ENCODE measurements at places on chromosomes 12 and 14.

- no peak for DNase-seq
Observed at GRCh38 chr14:43898687-43899086, 608.4 kb downstream of the FSCB start.

- peak; percentile 51 for DNase-seq
Observed at GRCh38 chr12:55720071-55720564, at the start of gene RDH5. TSS of gene RDH5 (plus strand) at chr12:55720393. CDS start at chr12:55721185, 792 bp downstream.

DNA sequence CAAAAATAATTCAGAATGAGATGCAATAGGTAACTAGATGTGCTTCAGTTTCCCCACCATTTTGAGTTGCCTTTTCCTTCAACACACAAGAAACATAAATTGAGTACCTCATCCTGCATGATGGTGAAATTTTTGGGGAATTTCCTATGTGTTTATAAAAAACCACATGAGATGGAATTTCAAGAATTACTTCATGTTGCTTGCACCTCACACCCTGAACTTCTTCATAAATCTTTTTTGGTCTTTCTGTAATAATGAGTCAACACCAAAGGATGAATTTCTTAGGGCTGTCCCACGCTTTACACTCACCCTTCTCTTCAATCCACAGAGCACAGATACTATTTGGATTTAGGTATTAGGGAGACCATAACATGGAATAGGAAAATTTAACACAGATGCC lies 22.6 kb upstream of the LUM start:
- DNase-seq, result no peak

DNA sequence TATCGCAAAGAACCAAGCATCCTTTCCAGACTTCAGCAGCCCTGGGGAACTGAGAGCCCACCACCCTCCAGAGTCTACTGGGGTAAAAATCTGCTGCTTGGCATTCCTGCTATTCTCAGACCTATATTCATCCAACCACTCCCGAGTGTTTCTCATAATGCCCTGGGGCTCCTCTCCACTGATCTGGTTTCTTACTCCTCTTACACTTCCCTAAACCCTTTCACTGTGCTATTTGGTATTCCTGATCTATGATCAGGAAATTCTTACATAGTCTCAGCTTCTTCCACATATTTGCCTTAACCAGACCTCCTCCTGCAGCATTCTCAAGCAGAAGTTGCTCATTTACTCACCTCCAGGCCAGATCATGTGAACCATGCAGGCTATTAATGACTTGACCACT lies 82.4 kb downstream of the SYT10 start:
- no peak for DNase-seq

- no peak for DNase-seq
Observed at GRCh38 chr14:70641548-70642302, at the start of gene TTC9. TSS of gene TTC9 (plus strand) at chr14:70641916. CDS start at chr14:70642130, 214 bp downstream.

DNA sequence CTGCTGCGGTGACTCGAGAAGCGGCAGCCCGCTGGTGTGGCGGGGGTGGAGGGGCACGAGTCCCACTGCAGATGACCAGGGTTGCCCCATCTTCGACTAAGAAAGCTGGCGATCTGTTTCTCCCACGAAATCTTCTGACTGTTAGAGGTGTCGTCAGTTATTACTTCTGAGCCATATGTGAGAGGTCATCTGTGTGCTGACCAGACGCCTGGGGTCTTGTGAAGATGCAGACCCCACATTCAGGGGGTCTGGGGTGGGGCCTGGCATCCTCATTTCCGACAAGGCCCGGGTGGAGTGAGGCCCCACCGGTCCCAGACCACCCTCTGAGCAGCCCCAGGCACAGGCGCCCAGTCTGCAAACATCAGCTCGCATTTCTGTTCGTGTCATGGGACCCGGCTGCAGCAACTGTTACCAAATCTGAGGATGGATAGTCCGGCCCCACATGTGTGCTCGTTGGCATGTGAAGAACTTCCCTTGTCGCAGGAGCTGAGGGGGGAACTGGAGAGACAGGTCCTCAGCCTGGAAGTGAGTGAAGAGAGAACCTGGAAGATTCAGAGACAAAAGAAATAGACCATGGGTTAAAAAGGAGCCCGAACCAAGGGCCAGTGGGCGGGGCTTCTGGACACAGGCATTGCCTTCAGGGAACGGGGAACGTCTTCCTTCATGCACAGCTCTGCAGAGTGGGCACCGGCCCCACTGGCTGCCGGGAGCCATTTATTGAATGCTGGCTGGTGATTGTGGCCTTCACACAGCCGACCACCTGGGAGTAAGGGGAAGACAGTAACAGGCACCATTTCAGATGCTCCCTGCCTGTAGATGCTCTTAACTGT lies 135.2 kb downstream of the ADGRD1 start:
- no peak for DNase-seq

DNA sequence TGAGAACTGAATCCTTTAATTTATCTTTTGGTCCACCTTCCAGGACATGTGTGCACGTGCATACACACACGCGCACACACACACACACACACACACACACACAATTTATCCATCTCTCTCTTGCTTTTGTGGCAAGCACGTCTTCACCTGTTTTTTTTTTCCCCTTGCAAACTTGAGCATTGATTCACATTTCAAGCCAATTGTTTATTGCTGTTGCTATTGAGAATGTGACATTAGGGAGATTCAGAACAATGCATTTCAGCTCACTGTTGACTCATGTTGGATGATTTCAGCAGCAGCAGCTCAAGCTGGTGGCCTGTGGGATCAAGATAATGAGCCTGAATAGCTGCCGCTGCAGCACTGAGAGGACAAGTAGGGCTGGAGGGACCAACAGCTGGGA lies 128.9 kb downstream of the SNAPC1 start:
- DNase-seq, result no peak

DNA sequence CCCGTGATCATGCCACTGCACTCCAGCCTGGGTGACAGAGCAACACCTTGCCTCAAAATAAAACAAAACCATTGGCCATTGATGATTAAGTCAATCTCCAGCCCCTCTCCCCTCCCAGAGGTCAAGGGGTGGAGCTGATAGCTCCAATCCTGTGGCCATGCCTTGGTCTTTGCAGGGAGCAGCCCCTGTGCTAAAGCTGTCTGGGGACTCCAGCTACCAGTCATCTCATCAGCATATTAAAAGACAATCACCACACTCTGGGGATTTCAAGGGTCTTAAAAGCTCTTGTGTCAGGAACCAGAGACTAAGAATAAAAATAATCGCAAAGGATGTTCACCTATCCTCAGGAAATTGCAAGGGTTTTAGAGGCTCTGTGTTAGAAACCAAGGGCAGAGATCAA lies 30.6 kb downstream of the HCAR2 start:
- no peak for DNase-seq

DNA sequence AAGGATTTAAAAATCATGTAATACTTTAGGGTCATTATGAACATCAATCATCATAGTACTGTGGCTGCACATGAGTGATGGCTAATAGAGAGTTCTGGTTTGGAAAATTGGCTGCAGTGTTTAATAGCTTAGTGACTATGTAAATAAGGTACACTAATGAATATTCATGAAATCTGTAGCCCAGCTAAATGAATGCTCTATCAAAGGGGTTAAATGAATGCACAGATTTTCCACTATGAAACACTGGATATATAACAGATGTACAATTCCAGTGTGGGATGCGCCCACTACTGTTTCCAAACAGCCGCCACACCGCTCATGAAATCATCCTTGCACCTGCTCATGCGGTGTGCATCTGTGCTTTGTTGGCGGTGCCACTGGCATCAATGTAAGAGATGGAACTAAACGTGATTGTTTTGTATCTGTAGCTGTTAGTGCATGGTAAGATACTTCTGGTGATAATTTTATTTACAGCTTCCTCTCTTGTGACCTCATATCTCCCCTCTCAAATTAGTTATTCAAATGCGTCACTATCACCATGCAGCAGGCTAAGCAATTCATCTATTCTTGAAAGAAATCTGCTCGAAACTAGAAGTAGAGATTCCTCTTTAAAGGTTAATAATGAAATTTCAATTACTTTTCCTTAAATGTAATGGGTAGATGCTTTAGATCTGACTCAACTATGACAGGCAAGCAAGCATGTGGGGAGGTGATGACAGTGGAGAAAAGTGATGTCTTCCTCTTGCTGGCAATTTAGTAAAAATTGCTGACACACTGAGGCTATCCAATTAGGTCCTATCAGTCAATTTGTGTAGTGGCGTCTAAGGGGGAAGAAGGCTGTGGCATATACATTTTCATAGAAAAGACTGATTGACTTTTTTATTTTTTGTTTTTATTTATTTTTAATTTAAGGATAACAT lies 433.6 kb downstream of the AEBP2 start:
- no peak for DNase-seq

DNA sequence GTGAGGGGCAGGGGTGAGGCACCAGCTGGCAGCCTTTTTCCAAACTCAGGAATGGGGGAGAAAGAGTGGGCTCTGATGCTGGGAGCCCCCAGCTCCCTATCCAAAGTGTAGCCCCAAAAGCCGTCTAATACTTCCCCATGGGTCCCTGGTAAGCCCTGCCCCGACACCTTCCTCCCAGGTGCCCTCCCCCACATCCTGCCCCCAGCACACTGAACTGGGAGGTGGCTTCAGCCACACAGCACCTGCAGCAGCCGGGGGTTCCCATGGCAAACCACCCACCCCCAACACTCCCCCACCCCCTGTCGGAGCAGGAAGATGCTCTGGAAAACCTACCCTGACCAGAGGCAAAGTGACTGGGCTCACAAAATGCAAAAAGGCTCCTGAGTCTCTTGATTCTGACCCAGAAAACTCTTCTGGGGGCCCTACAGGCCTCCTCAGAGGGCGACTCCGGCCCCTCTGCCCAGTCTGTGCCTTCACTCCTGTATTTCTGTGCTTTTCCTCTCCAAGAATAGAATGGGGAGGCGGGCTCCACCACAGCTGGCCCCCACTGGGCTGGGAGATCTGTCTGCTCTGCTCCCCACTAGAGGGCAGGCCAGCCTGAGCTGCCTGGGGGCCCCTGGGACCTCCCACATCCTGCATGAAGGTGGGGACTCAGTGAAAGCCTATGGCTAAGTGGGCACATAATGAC lies 81.6 kb downstream of the ITPK1 start:
- no peak for DNase-seq

- DNase-seq, result no peak
Observed at GRCh38 chr14:22981090-22981875, 1.1 kb downstream of the AJUBA start.

- DNase-seq, result no peak
Observed at GRCh38 chr12:12723681-12724420, 6.7 kb downstream of the CDKN1B start.

DNA sequence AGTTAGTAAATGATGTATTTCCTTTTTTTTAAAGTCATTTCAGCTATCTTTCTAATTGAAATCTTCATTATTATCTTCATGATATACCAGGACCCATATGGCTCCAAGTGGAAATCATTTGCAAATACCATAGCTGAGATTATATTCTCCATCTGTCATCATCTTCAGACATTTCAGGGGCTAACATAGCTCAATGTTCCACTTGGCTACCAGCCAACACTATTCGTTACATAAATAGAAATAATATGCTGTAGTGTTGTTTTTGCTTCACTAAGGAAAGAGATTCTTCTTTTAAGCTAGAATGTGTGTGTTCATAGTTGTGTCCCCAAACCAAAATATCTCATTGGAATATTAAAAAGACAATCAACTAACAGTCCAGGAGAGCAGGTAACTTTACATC lies 225.1 kb downstream of the DIO2 start:
- DNase-seq, result no peak

- no peak for DNase-seq
Observed at GRCh38 chr14:103257211-103257962, 76.7 kb upstream of the EIF5 start.

- DNase-seq, result no peak
Observed at GRCh38 chr12:51247523-51248206, 9.0 kb downstream of the DAZAP2 start.

GRCh38 chr12:107515446-107515958 lies 170.1 kb upstream of the PWP1 start:
- peak; percentile 87 for DNase-seq

- DNase-seq, result no peak
Observed at GRCh38 chr14:71071042-71071441, 163.8 kb downstream of the PCNX1 start.
